Mammary microvascular endothelial cell (primary cell): ENCODE measurements at places on chromosomes 4 and X. TPM values are rescaled to one million over a fixed set of nuclear protein-coding genes. Genes with fewer than 3 reads are reported as not detected.

The CHRDL1 gene
- total RNA-seq = not detected in 2 replicates

The SRPX2 gene
- total RNA-seq = 29.4 and 35.0 TPM in 2 replicates

The CDKN2AIP gene
- 9.6 and 11.3 TPM in 2 replicates for total RNA-seq

The MTTP gene
- not detected in 2 replicates for total RNA-seq

The SERPINA7 gene
- not detected in 2 replicates for total RNA-seq

The NLRP2B gene
- not detected in 2 replicates for total RNA-seq

The PPP4R3C gene
- not detected in 2 replicates for total RNA-seq

The LUZP4 gene
- not detected in 2 replicates for total RNA-seq

The IL15 gene
- 2.6 and 4.1 TPM in 2 replicates for total RNA-seq

The FMR1NB gene
- total RNA-seq = not detected in 2 replicates

The SAGE1 gene
- total RNA-seq = not detected in 2 replicates

The DNAAF6 gene
- total RNA-seq = not detected in 2 replicates

The KLHL34 gene
- not detected in 2 replicates for total RNA-seq

The RRH gene
- total RNA-seq = not detected in 2 replicates

The FBXW7 gene
- 23.0 and 25.2 TPM in 2 replicates for total RNA-seq

The SASH3 gene
- total RNA-seq = not detected in 2 replicates

The NAP1L2 gene
- 0.34 and 1.6 TPM in 2 replicates for total RNA-seq

The SRPK3 gene
- total RNA-seq = under 0.01 TPM in 1 of 2 replicates, not detected in the other

The SPANXA1 gene
- total RNA-seq = not detected in 2 replicates

The PRKG2 gene
- under 0.01 TPM in 1 of 2 replicates, not detected in the other for total RNA-seq

The PKD2 gene
- 11.8 and 12.2 TPM in 2 replicates for total RNA-seq
